ENCODE measurements at places on chromosomes 5 and 9.

- DNase-seq = no peak
Observed at GRCh38 chr9:120922404-120923195, 4.0 kb downstream of the TRAF1 start.

- DNase-seq = no peak
Observed at GRCh38 chr9:121884057-121884541, 209.0 kb downstream of the TTLL11 start.

DNA sequence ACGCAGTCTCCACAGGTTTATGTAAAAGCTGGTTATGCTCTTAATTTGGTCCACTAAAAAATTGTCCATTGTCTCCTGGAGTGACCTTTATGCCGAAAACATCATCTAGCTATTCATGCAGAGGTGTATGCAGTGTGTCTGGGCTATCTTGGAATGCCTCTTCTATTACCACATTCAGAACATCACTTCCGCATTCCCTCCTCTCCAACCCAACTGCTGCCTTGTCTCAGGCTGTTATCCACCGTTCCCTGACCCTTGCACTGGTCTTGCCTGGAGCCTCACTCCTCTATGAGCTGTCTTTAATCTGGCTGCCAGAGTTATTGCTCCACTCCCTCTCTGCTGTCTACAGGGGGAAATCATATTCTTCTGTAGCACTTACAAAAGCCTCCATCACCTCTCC lies 214.1 kb upstream of the ANKRD55 start:
- no peak for DNase-seq

DNA sequence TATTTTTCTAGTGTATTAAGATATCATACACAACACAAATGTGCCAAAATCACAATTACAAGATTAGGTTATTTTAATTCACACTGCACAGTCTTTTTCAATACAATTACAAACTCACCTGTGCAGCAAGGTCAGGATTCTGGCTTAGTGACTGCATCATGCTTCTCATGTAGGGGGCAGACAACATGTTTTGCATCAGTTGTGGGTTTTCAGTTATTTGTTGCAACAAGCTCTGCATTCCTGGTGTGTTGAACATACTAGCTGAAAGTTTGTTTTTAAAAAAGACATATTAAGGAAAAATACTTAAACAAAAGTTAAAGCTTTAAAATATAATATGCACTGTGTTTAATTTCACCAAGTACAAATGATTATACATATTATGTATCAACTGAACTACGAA lies 38.7 kb downstream of the UBQLN1 start:
- DNase-seq = no peak

DNA sequence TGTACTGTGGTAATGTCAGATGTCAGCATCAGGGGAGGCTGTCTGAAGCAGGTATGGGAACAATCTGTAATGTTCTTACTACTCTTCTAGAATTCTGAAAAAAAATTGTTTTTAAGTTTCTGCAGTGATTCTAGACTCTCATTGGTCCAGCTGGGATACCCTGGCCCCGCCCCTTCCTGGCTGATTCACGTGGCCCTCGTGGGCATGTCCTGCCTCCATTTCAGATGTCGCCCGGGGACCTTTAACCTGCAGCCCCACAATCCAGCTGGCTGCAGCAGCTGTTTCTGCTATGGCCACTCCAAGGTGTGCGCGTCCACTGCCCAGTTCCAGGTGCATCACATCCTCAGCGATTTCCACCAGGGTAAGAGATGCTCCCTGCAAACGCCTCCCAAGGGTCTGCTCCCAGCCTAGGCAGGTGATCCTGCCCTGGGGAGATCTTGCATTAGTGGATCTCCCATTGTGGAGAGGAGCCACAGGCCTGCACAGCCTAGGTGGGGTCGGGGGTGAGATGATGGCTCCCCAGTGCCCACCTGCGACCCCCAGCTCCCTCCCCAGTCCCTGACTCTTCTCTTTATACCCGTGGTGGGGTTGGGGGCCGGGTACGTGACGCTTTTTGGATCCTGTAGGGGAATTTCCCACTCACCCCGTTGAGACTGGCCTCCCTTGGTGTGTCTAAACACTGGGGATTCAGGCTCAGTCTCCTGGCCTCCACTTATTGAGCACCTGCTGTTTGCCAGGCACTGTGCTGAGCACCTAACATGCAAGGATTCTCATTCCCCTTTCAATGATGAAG lies 36.5 kb downstream of the LAMC3 start:
- DNase-seq = no peak

DNA sequence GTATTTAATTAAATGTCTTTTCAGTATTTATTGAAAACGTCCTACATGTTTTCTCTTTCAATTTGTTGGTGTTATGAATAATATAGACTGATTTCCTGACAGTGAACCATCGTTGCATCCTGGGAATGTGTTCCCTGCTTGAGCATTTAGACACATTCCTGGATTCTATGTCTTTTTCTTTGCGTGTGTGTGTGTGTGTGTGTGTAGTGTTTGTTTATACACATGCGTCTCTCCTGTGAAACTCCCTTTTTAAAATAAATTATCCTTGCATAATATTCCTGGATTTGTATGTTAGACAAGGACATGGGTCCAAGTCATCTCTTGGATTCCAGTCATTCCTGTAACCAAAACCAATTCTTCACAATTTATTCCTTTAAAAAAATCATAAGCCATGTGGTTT lies 153.4 kb downstream of the HSPA4 start:
- no peak for DNase-seq

DNA sequence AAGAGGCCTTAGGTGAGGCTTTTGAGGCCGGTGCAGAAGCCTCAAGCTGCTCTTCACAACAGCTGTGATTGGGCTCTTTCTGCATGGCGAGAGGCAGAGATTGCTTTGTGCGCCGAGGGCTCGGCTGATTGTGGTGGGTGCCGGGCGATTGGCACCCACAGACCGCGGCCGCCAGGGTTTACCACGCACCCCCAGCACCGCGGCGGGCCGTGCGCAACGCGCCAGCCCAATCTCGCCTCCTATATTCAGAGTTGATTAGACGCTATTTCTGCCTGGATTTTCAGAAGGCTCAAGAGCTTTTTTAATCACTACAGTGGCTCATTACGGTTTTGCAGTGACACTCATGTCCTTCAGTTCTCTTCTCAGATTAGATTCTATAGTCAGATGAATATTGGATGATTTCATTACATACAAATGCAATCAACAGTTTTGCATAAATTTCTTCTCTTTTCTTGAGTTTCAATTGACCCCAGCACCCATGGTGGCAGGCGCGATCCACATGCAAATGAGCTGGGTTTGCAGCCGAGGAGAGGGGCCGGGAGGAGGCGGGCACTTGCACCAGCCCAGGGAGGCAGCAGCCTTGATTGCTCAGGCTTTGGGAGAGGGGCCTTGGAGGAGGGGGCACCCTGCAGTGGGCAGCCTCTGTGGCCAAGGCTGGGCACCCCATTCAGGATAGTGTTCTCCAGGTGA lies 33.8 kb upstream of the PTGS1 start:
- no peak for DNase-seq

DNA sequence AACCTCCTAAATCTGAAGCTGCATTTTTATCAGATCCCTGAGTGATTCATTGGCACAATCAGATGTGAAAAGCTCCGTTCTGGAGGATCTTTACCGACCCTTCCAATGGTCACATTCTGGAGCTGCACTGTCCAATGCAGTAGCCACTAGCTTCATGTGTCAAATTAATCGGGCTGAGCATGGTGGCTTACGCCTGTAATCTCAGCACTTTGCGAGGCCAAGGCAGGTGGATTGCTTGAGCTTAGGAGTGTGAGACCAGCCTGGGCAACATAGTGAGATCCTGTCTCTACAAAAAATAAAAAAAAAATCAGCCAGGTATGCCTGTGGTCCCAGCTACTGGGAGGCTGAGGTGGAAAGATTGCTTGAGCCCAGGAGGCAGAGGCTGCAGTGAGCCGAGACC lies 3.7 kb downstream of the IL17B start:
- no peak for DNase-seq

DNA sequence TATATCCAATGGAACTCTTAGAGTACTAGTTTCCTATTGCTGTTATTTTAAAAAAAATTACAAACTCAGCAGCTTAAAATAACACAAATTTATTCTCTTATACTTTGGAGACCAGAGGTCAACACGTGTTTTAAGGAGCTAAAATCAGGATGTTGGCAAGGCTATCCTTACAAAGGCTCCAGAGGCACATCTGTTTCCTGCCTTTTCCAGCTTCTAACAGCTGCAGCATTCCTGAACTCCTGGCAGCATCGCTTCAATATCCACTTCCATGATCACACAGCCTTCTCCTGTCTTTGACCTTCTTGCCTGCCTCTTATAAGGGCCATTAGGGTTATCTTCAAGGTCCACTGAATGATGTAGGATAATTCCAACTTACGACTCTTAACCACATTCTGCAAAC lies 92.2 kb upstream of the CCNG1 start:
- no peak for DNase-seq

- DNase-seq = no peak
Observed at GRCh38 chr5:158530115-158530514, 569.6 kb downstream of the EBF1 start.

GRCh38 chr5:171595801-171596231 lies 176.4 kb downstream of the FGF18 start:
- no peak for DNase-seq

GRCh38 chr9:111662576-111663300 lies 1.3 kb downstream of the GNG10 start:
- DNase-seq = no peak

- DNase-seq = no peak
Observed at GRCh38 chr5:141874262-141874964, 3.8 kb downstream of the PCDH1 start.

GRCh38 chr9:137777761-137778160 lies 99.8 kb upstream of the CACNA1B start:
- DNase-seq = no peak

- DNase-seq = no peak
Observed at GRCh38 chr5:74310997-74311930, 329.3 kb downstream of the ENC1 start.

DNA sequence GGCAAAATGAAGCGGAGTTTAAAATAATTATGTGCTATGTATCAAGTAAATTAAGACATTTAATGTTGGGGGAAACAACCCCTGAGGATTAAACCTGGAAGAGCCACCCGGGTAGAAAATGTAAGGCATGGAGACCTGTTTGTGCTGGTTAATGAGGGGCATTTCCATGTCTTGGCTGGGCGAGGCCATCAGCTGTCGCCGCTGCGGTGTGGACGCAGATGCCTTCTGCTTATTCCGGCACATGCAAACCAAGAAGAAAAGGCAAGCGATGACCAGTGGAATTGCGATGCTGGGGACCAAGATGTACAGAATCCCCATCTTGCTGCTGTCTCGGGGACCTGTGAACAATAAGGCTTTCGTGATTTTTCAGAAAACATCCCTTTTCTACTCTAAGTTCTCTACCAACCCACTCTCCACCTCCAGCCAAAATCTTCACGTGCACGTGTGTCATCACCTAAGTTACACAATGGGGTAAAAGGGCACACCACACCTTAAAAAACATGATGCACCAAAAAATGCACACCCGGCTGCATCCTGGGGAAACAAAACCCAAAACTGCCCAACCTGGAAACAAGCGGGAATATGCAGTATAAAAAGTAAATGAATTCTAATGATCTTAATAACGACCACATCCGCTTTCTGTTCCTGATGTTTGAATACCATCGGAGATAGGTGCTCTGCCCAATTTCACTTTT lies 223.5 kb downstream of the ROR2 start:
- DNase-seq = no peak

DNA sequence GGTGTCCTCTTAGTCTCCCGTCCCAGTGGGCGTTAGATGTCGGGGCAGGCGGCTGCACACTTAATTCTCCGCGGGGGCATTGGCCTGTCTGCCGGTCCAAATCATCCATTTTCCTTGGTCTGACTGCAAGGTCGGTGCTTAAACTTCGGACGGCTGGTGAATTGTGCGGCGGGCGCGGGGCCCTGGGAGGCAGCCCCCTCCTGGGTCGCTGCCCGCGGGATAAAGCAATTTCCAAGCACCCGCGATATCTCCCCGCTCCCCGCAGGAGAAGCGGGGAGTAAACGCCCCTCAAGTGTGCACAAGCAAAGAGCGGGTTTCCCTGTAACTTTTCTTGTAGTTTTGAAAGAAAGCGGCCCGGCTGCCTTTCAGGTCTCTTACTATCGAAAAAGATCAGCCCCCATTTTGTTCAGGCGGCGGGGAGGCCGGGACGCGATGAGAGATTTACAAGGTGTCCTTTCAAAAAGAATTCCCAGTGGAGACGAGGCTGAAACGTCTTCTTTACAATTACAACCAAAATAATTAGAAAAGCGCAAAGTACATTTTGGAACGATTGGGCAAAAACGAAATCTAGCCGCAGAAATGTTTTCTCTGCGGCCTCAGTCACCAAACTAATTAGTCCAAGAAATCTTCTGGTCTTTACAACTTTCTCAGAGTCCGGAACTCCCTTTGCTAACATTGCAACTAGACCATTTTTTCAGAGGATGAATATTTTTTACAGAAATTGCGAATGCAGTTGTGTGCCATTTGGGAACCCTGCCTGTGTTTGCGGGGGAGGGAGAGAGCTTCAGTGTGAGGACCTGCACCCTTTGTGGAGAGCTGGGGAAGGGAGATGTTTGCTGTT lies 1.8 kb downstream of the IRX1 start:
- DNase-seq = no peak

- DNase-seq = no peak
Observed at GRCh38 chr5:15550502-15551112, 50.6 kb downstream of the FBXL7 start.

GRCh38 chr9:129863059-129863690 lies 27.9 kb downstream of the USP20 start:
- no peak for DNase-seq

DNA sequence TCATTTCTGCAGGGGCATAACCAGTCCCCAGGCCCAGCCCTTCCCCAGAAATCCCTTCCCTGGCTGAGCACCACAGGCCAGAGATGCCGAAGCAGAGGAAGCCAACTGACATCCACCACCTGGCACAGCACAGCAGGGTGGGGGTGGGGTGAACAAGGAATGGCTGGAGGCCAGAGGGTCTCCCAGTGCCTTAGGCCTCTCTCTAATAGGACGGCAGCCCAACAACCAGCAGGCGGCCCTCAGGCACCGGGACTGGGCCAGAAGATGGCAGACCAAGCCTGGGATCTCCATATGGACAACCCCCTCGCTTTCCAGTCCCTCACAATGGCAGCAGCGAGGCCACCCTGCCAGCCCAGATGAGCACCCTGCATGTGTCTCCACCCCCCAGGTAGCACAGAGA lies 13.2 kb downstream of the PDLIM4 start:
- DNase-seq = no peak

- DNase-seq = no peak
Observed at GRCh38 chr9:96361668-96362067, 21.8 kb downstream of the SLC35D2 start.

DNA sequence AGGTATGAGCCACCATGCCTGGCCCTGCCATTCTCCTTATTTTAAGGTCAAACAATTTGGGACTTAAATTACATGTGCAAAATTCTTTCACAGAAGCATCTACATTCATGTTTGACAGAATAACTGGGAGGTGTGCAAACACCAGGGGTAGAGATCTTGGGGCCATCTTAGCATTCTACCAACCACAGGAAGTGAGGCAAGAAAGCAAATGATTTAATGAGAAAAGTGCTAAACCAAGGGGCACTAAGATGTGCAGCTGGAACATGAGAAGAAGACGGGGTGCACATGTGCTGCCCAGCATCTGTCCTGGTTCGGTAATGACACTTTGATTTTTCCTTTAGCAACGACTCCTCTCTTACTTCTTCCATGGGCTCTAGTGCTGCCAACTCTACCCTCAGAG lies 1.2 kb upstream of the F12 start:
- no peak for DNase-seq

GRCh38 chr9:3900673-3901318 lies 375.0 kb upstream of the RFX3 start:
- no peak for DNase-seq

- no peak for DNase-seq
Observed at GRCh38 chr5:177367323-177367848, 9.7 kb downstream of the RGS14 start.

Data from iPS DF 6.9 (cell line).